ENCODE measurements at places on chromosomes 5 and 9.

DNA sequence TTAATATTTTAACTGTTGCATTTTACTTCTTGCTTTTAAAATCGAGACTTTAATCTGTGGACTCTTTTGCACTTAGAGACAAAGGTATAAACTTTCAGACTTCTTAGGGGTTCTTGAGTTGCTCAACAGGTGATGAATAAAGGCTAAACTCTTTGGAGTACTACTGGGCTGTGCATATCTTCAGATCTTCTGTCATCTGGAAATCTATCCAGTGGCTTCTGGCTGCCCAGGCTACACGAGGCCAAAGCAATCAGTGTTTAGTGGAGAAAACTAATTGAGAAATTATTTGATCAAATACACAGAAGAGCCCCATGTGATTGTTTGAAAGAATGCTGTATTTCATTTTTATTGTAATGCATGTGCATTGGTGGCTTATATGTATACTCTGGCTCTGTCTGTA is 146.1 kb downstream of the PBX3 start:
- no peak for DNase-seq

GRCh38 chr9:15717290-15717967 is 164.6 kb downstream of the CCDC171 start:
- no peak for DNase-seq

GRCh38 chr5:119332208-119332607 is 23.6 kb upstream of the TNFAIP8 start:
- no peak for DNase-seq

GRCh38 chr9:133856798-133857197 is 118.6 kb upstream of the SARDH start:
- no peak for DNase-seq

DNA sequence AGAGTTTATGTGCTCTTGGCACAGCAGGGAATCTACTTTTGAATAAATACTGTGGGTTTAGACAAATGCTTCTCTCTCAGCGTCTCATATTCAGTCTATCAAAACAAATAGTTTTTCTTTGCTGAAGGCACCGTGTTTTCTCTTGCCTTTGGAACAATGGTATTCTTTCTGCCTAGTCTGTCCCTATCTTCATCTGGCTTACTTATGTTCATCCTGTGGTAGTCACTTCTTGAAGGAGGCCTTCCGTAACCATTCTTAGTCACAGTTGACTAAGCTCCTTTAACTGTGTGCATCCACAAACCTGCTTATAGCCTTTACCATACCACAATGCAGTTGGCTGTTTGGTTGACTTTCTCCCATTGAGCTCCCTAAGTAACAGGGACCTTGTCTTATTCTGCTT is 45.9 kb downstream of the LARP1 start:
- DNase-seq = no peak

DNA sequence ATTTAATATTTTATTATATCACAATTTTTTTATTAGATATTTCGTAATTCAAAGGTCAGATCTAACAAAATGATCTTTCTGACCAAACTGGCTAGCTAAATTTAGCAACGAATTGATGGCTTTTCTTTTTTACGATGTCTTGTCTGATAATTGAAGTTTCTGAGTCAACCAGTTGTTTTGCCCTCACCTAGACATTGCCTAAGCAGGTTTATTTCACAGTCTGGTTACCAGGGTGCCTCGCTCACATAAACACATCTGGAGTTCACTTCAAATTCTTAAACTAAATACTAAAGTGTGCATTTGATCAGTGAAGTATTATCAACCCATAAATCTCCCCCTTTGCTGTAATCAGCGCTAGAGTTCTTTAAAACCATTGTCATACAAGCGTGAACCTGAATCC is 448.3 kb downstream of the TLE4 start:
- DNase-seq = no peak

All from activated naive CD8-positive, alpha-beta T cell treated with anti-CD3 and anti-CD28 coated beads, Interleukin-2, amount 50 U/mL, for 24 hours (primary cell).